ENCODE measurements at places on chromosomes 6 and 20.

GRCh38 chr20:38143238-38143645 lies 21.8 kb downstream of the TGM2 start:
- no peak for DNase-seq

- DNase-seq: no peak
Observed at GRCh38 chr6:52086741-52087140, 672 bp downstream of the PKHD1 start.

DNA sequence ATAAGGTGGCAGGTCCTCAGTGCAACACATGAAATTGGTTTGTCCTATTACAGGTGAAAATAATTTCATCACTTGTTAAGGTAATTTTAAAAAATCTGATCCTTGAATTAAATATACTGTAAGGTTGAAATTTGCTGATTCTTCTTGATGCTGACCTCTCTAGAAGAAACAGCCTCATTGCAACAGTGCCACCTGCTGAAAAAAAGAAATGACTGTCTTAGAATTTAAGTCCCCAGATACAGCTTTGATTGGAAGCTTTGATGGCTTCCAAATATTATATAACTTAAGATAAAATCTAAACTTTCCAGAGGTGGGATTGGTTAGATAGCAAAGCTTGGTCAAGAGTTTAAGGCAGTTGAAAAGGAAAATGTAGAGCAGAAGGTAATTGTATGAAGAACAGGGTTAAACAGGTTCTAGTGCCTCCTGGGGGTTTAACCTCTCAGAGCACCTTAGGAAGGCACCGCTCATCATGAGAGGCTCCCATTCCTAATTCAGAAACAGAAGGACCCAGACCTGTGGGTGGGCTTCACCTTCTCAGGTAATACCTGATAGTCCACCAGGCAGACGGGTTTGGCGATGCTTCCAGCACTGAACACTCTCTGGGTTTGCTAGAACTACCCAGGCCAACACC lies 401.0 kb downstream of the PAX1 start:
- DNase-seq: no peak

DNA sequence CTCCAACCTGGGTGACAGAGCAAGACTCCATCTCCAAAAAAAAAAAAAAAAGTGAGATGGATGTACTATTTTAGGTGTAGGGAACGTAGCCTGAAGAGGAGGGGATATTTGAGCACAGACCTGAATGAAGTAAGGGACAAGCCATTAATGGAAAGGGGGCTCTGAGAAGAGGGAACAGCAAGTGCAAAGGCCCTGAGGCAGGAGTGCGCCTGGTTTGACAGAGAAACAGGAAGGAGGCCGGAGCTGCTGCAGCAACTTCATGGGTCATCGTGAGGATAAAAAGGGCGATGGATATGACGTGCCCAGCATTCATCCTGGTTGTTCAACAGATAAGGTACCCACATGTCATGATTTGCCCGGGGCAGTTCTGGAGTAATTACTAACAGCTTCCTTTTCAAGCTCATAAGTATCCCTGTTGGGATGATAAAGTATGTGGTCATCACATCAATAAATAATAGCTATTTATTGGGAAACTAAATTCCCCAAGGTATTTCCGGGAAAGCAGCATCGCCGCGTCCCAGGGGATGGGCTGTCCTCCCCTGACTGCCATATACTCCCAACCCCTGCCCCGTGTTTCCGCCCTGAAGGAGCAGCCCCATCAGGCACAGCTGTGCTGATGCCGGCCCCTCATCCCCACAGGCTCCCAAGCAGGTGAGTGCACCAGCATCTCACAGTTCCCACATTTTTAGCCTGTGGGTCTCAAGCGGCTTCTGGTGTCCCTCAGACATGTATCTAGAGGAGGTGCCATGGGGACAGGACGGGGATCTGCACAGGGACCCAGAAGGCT lies 43.4 kb downstream of the DLGAP4 start:
- no peak for DNase-seq

DNA sequence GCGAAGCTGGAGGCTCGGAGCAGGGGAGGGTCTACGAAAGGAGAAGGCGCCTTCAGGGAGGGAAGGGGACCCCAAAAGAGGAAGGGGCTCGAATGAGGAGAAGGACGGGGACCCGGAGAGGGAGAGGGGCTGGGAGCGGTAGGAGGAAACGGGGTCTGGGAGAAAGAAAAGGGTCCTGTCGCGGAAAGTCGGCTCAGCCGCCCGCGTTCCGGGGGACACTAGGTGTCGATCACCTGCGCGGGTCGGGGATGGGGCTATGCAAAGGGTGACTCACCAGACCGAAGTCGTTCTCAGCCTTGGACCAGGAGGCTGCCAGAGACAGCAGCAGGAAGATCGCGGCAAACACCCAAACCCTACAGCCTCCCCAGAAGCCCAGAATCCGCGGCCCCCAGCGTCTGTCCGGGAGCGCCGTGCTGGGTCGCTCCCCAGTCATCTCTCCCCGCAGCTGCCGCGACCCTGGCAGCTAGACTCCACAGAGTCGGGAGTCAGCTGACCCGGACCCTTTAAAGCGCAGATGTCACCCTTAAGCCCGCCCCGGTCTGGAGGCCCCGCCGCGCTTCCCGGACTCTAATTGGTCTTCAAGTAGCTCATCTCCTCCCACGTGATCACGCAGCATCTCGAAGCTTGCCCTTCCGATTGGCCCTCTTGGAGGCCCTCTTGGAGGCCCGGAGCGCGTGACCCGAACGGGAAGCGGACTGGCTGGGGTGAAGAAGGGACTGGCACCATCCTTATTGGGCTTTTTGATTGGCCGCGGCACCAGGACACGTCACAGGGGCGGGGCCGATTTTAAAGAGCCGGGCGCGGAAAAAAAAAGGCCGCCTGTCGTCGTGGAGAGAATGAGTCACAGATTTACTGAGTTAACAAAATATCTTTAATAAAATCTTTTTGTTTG lies at the start of gene NEU1:
Gene NEU1 (minus strand): TSS at position 478 of the 892 bp plus-strand sequence. CDS start 45 bp downstream, at position 433.
- DNase-seq: peak; percentile 90

GRCh38 chr6:140845701-140846100 lies 1287.0 kb upstream of the GJE1 start:
- DNase-seq: no peak
